ENCODE measurements at places on chromosomes 12 and 14.

- DNase-seq = peak; percentile 68
Observed at GRCh38 chr14:77301103-77301502, 19.6 kb downstream of the POMT2 start.

- no peak for DNase-seq
Observed at GRCh38 chr14:50947446-50947845, 3.2 kb upstream of the PYGL start.

DNA sequence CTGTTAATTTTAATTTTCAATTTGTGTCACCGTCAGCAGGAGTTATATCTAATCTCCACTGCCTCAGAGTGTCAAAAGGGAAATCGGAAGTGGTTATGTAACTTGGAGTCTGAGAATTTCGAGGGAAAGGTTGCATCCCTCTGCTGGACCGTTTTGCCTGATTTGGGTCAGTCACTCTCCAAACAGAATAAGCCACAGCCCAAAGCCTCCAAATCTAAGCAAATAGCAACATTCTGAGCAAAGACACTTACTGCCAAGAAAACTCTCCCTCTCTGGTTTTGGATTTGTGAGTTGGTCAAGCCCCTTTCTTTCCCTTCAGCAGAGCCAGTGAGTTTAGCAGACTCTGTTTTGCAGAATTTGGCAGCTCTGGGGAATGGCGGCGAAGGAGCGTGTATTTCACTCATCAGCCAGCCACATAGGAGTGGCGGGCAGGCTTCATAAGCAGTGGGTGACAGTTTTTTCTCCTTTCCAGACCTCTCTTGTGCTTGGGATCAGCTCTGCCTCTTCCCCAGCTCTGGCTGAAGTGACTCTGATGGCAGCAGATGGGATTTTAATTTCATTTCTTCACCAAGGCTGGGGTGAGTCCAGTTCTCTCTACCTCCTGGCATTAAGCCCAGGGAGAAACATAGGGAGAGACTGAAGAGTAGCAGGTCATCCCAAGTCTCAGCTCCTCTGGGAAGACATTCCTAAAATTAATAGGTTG lies 218.7 kb upstream of the NOS1 start:
- DNase-seq = no peak

- DNase-seq = no peak
Observed at GRCh38 chr12:131702573-131702877, 8.4 kb upstream of the SFSWAP start.
